Thoracic aorta (tissue), 2 donors: ENCODE measurements at places on chromosomes 3 and 15. TPM values are rescaled to one million over a fixed set of nuclear protein-coding genes. Genes with fewer than 3 reads are reported as not detected.
A peak's percentile ranks its signal among the peaks of the same experiment; 100 is the strongest.

GRCh38 chr3:30518181-30518864 is 88.1 kb upstream of the TGFBR2 start:
- DNase-seq = peak; percentile 37
- H3K36me3 ChIP-seq = no peaks in the 10 kb centered on the region
- H3K4me1 ChIP-seq = peaks cover 65% of the 10 kb centered on the region
- no peak overlapping the region for H3K4me3 ChIP-seq
- H3K27me3 ChIP-seq = no peaks in the 10 kb centered on the region

- peak overlapping the region; percentile 81 for H3K27ac ChIP-seq
- H3K4me1 ChIP-seq = peaks cover 100% of the 10 kb centered on the region
- H3K27me3 ChIP-seq = no peaks in the 10 kb centered on the region
These were observed 53.6 kb downstream of the LMCD1 start for GRCh38 chr3:8555113-8555661.

DNA sequence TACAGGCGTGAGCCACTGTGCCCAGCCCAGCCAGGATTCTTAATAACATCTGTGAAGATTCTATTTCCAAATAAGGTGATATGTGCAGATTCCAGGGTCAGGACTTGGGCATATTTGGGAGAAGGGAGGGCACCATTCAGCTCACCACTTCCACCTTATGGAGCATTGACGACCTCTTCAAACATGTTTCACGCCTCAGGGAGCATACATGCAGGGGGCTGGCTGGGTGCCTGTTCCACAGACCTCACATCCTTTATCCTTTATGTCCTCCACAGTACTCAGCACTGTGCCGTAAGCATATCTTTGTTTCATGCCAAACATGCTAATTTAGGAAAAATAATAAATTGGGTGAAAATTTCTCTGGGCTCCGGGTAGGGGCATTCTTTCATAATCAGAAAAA is 229.0 kb downstream of the THSD4 start:
- H3K4me3 ChIP-seq = no peak overlapping the region
- no peaks in the 10 kb centered on the region for H3K27me3 ChIP-seq
- no peak for DNase-seq
- no peak overlapping the region for H3K27ac ChIP-seq

DNA sequence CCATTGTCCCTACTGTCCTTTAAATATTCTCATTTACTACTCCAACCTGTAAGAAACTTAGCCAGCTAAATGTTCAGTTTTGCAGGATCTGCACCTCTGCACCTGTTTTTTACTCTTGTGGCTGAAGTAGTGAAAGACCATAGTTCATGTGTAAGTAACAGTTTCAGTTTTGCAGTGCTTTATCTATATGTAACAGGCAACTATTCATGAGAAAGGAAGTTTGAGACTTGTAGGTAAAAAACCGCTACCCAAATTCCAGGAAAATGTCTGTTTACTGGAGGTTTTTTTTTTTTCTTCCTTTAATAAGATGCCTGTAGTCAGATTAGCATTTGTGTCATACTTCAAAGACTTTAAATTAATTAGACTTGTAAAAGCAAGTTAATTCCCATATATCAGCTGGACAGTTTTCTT is 25.4 kb upstream of the MBNL1 start:
- no peaks in the 10 kb centered on the region for H3K36me3 ChIP-seq
- H3K4me1 ChIP-seq = peaks cover 13% of the 10 kb centered on the region
- no peak for DNase-seq
- peak overlapping the region; percentile 34 for H3K4me3 ChIP-seq
- no peak overlapping the region for H3K27ac ChIP-seq

DNA sequence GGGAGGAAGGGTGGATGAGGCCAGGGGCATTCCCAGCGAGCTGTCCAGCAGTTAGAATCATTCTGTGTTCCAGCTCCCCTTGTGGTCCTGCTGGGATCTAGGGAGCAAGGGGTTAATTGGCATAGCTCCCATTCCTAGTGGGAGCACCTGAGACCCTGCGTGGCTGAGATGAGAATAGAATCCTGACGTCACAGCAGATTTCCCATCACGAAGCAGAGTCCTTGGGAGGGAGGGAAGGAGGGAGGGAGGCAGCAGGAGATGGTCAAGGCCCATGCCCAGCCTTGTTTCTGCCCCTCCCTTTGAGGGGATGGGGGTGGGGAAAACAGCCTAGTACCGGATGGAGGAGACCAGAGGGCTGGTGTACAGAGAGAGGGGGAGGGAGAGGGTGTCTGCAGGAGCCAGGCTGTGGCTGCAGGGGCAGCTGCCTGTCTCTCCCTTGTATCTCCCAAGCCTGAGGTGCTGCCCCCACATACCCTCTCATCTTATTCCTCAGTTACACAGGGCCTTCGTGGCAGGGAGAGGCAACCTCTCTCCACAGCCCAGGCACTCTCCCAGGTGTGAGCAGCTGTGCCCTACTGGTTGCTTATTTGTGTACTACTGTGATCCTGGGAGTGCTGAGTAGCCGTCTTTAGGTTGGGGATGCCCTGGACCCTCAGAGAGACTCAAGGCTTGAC is 5.4 kb downstream of the TYRO3 start:
- peaks cover 16% of the 10 kb centered on the region for H3K4me1 ChIP-seq
- no peak for DNase-seq
- H3K27me3 ChIP-seq = no peaks in the 10 kb centered on the region
- no peak overlapping the region for H3K4me3 ChIP-seq
- H3K27ac ChIP-seq = no peak overlapping the region
- H3K36me3 ChIP-seq = no peaks in the 10 kb centered on the region

GRCh38 chr3:13647298-13648059 is 98.6 kb downstream of the FBLN2 start:
- no peaks in the 10 kb centered on the region for H3K27me3 ChIP-seq
- H3K27ac ChIP-seq = no peak overlapping the region
- no peak overlapping the region for H3K4me3 ChIP-seq
- peaks cover 14% of the 10 kb centered on the region for H3K4me1 ChIP-seq
- DNase-seq = no peak
- no peaks in the 10 kb centered on the region for H3K36me3 ChIP-seq

DNA sequence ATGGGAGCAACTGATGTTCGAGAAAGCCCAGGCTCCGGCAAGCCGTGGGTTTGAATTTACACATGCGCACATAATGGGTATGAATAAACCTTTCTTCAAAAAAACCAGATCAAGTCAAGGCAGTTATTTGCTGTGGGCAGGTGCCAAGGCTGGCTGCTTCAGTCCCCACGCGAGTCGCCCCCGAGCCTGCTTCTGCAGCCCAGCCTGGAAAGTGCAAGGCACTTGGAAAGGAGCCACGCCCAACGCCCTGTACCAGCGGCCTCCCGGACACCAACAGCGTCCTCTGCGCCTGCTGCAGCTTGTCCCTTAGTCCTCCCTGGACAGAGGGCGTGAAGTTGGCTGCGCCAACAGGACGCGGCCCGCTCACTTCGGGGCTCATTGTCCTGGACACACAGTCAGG is 68.9 kb downstream of the KLF15 start:
- no peak for DNase-seq
- H3K4me1 ChIP-seq = peaks cover 7% of the 10 kb centered on the region
- H3K36me3 ChIP-seq = no peaks in the 10 kb centered on the region
- H3K27me3 ChIP-seq = no peaks in the 10 kb centered on the region
- H3K4me3 ChIP-seq = peak overlapping the region; percentile 76
- peak overlapping the region; percentile 91 for H3K27ac ChIP-seq

GRCh38 chr3:25169151-25169550 is 258.9 kb upstream of the RARB start:
- DNase-seq = no peak
- H3K4me3 ChIP-seq = no peak overlapping the region
- H3K27me3 ChIP-seq = no peaks in the 10 kb centered on the region
- H3K36me3 ChIP-seq = no peaks in the 10 kb centered on the region

GRCh38 chr3:42077785-42078184 is 13.4 kb upstream of the TRAK1 start:
- peak overlapping the region; percentile 19 for H3K27ac ChIP-seq
- no peak for DNase-seq
- no peaks in the 10 kb centered on the region for H3K27me3 ChIP-seq
- no peaks in the 10 kb centered on the region for H3K36me3 ChIP-seq

- no peak for DNase-seq
- H3K27ac ChIP-seq = no peak overlapping the region
- no peaks in the 10 kb centered on the region for H3K27me3 ChIP-seq
- peaks cover 6% of the 10 kb centered on the region for H3K4me1 ChIP-seq
These were observed 242.8 kb downstream of the ZNF385D start for GRCh38 chr3:21508246-21508645.

GRCh38 chr15:88897456-88898194 is 2.3 kb upstream of the HAPLN3 start:
- DNase-seq = peak; percentile 58
- peaks cover 81% of the 10 kb centered on the region for H3K4me1 ChIP-seq
- no peaks in the 10 kb centered on the region for H3K27me3 ChIP-seq
- peaks cover 20% of the 10 kb centered on the region for H3K36me3 ChIP-seq
- H3K27ac ChIP-seq = peak overlapping the region; percentile 67
- peak overlapping the region; percentile 28 for H3K4me3 ChIP-seq

- no peaks in the 10 kb centered on the region for H3K36me3 ChIP-seq
- no peak for DNase-seq
- no peak overlapping the region for H3K4me3 ChIP-seq
- no peaks in the 10 kb centered on the region for H3K4me1 ChIP-seq
These were observed 120.1 kb downstream of the GREM1 start for GRCh38 chr15:32837935-32838334.

THBS1 gene
- total RNA-seq = 868 TPM

SATB1 gene
- 48.7 TPM for total RNA-seq

PLCB2 gene
- 17.7 TPM for total RNA-seq

PPP1R14D gene
- not detected for total RNA-seq

ZBBX gene
- not detected for total RNA-seq

UNC13C gene
- total RNA-seq = 1.2 TPM

SAMMSON gene
- 3.4 TPM for total RNA-seq

KLF15 gene
- total RNA-seq = 90.2 TPM

CPA3 gene
- 19.5 TPM for total RNA-seq

ZNF860 gene
- 0.71 TPM for total RNA-seq

CCDC54 gene
- not detected for total RNA-seq

KIF23 gene
- 20.6 TPM for total RNA-seq
